ENCODE measurements at places on chromosomes 11 and 22. TPM values are rescaled to one million over a fixed set of nuclear protein-coding genes. Genes with fewer than 3 reads are reported as not detected.

DNA sequence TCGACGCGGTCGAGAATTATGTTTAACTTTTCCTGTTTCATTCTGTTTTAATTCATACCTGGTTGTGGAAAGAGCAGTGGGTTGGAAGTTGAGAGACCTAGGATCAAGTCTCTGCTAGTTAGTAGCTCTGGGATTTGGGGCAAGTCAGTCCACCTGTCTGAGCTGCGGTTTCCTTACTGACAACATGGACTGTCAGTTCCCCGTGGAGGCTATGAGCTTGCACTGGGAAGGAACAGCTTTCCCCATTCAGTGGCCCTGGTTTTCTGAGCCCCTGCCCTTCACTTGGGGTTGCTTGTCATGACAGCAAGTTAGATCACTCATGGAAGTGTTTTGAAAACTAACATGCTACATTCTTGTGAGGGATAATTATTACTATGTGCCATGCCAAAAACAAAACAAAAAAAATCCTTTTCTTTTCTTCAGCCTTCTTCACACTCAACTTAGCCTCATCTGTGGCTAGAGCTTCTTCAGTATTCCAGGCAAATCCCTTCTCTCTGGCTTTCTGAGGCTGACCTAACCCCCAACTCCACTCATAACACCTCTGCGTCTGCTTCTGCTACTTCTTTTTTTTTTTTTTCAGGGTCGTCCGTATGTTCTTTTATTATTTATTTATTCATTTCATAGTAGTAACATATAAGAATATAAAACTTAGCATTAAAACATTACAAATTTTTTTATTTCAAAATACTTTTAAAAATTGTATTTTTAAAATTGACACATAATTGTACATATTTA, 43.0 kb upstream of the ZBED5 start:
- peaks cover 4% of the 10 kb centered on the region for H3K4me1 ChIP-seq
- no peaks in the 10 kb centered on the region for H3K27me3 ChIP-seq
- no peak overlapping the region for H3K27ac ChIP-seq
- H3K4me3 ChIP-seq: no peak overlapping the region
- H3K36me3 ChIP-seq: no peaks in the 10 kb centered on the region

- 0 out of 2 replicates have a peak, but pooled peaks cover 4% of the 10 kb centered on the region for H3K4me1 ChIP-seq
- H3K27ac ChIP-seq: no peak overlapping the region
- H3K4me3 ChIP-seq: no peak overlapping the region
- H3K27me3 ChIP-seq: no peaks in the 10 kb centered on the region
- H3K36me3 ChIP-seq: no peaks in the 10 kb centered on the region
- no peak for DNase-seq
Measured at GRCh38 chr22:27132400-27132799, 475.0 kb downstream of the MIAT start.

- H3K4me1 ChIP-seq: peaks cover 29% of the 10 kb centered on the region
- peak; percentile 85 for DNase-seq
- H3K27ac ChIP-seq: no peak overlapping the region
- no peaks in the 10 kb centered on the region for H3K27me3 ChIP-seq
Measured at GRCh38 chr11:116691771-116692177, 81.0 kb downstream of the BUD13 start.

Gene LRRC4C
- total RNA-seq: 0.41 TPM

DNA sequence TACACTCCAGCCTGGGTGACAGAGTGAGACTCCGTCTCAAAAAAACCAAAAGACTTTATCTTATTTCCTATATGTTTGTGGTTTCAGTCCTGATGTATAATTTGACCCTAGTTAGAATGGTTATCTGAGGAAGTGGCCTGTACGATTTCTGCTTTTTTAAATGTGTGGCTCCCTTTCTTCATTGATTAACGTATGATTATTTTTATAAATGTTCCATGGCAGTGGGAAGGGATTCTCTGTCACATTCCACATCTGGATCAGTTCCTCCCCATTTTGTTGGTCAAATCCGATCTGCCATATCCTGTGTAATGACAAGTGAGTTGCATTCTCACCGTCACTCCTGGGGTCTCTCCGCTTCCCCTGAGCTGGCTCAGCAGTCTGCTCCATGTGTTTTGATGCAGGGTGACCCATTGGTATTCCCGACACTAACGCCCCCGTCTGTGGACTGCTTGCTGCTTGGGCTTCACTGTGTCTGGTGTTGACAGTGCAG, 20.3 kb downstream of the NEAT1 start:
- DNase-seq: no peak
- H3K27me3 ChIP-seq: no peaks in the 10 kb centered on the region
- H3K27ac ChIP-seq: no peak overlapping the region

Gene CPT1A
- total RNA-seq: 28.1 TPM
